ENCODE measurements at places on chromosomes 4 and X.
A peak's percentile ranks its signal among the peaks of the same experiment; 100 is the strongest.

- no peak for ATAC-seq
Measured at GRCh38 chrX:37658343-37659030, 27.1 kb upstream of the XK start.

DNA sequence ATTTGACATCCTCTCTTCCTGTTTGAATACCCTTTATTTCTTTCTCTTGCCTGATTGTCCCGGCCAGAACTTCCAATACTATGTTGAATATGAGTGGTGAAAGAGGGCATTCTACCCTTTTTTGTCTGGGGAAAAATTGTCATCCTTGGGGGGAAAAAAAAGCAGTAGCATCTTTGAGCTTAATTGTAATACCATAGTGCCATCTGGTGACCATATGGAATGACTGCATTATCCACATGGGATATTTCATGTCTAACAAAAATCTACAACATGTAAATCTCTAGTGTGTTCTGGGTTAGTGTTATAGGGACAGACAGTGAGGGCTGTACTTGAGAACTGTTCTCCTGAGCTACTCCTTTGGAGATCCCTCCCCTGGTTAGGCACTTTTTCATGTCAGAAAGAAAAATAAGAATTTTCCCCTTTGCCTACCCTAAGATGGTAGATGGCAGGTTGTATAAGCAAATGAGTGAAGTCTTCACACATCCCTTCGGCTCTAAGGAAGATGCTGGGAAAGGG is 26.0 kb downstream of the CAPN6 start:
- no peak for ATAC-seq

GRCh38 chr4:25345744-25346143 is 31.3 kb upstream of the ANAPC4 start:
- ATAC-seq, result no peak

- no peak for ATAC-seq
Measured at GRCh38 chr4:130054908-130055307, 959.0 kb downstream of the C4orf33 start.

DNA sequence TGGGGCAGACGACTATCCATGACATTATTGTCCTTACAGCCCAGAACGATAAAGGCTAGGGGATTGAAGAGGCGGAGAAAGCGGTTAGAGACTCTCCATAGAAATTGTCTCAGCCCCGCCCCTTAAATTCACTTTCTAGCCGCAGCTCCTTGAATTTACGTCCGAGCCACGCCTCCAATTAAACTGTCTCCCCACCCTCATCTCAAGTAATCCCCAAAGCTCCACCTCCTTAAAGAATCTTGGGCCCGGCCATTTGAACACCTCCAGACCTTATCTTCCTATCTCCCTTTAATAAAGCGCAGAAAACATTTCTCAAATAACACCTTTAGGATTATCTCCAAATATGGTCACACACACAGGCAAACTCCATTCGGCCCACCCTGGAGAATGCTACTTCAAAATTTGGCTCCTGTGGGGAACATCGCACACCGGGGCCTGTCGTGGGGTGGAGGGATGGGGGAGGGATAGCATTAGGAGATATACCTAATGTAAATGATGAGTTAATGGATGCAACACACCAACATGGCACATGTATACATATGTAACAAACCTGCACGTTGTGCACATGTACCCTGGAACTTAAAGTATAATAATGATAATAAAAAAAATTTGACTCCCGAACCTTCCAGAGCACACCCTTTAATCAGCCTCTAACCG is 7.2 kb upstream of the MAGIX start:
- ATAC-seq, result peak; percentile 53

DNA sequence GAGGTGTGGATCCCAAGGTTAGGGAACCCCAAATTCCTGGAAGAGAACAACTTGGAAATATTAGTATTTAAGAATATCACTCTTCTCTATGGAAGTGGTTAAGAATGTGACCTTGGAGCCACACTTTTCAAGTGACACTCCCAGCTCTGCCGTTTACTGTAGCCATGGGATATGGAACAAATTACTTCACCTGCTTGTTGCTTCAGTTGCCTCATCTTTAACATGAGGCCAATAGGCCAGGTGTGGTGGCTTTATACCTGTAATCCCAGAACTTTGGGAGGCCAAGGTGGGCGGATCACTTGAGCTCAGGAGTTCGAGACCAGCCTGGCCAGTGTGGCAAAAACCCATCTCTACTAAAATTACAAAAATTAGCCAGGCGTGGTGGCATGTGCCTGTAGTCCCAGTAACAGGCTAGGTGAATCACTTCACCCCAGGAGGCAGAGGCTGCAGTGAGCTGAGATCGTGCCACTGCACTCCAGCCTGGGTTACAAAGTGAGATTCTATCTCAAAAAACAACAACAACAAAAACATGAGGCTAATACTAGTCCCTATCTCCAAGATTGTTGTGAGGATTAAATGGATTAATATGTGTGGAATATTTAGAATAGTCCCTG is 13.0 kb downstream of the IL13RA1 start:
- no peak for ATAC-seq

DNA sequence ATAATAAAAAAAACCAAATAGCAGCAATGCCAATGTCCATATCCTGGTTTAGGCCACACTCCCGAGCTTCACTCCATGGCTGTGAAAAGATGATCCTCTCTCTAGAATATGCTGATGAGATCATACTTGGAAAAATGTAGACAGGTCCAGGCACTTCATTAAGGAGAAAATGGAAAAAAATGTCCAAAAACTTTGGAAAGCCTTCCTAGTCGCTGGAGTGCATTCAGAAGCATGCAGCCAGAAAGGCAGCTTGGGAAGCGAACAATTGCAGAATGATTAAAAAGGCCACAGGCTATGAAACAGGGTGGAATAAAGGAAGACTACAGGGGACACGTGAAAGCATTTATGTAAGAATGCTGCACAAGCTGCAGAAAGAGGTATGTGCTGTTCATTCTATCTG is 165.6 kb upstream of the HCCS start:
- ATAC-seq, result peak; percentile 77

- ATAC-seq, result peak; percentile 93
Measured at GRCh38 chrX:154799556-154800348, 5.5 kb downstream of the MPP1 start.

- ATAC-seq, result no peak
Measured at GRCh38 chrX:74023203-74023602, 280.8 kb upstream of the ZCCHC13 start.

- no peak for ATAC-seq
Measured at GRCh38 chrX:1300449-1300848, 31.8 kb downstream of the CSF2RA start.

DNA sequence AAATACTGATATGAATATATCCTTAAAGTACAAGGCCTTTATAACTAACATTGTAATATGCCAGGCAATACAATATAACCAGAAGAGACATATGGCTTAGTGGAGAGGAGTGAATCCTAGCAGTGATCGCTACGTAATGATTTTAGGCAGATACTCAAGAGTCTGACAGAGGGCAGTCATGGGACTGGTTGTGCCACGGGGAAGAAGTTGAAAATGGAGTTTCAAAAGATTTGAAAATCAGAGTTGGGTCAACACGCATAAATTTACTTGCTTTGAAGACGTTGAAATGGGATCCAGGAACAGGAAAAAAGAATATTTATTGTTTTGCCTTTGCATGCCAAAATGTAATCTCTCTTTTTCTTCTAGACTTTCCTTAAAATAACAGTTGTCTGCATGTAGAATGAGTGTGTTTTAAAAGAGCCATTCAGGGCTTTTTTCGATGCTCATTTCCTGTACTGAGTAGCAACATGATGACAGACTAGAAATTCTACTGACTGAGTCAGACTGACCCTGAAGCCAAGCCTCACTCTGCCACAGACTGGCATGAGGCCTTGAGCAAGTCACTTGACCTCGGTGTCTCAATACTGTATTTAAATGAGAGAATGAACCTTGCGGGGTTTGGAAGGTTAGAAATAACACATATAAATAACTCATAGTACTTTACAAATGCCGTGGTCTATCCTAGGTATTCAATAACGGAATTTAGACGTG is 8.1 kb upstream of the SMS start:
- peak; percentile 99 for ATAC-seq

Data from motor neuron (in vitro differentiated cells).